ENCODE measurements at places on chromosomes 11 and 22.

DNA sequence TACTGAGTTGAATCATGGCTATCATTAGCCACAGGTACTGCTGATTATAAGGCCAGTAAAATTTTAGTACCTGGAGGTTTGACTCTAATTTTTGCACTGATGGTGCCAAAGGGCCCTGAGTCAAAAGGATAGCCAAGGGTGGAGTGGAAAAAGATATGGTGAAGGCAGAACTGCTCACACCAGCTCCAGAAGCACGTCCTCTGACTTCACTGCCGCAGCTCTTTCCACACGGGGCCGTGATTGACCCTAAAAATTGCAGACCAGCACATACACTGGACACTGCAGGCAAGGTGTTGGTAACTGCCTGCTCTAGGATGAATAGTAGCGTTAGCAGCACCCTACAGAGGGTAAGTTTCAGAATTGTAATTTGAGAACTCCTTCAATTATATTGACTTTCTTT, 25.4 kb upstream of the GRIK4 start:
- no peak for DNase-seq

- DNase-seq = no peak
Measured at GRCh38 chr22:40070701-40071100, 75.9 kb downstream of the FAM83F start.

- no peak for DNase-seq
Measured at GRCh38 chr11:75667831-75668450, 897 bp downstream of the MAP6 start.

- DNase-seq = no peak
Measured at GRCh38 chr11:80168796-80169195, 728.0 kb upstream of the TENM4 start.

DNA sequence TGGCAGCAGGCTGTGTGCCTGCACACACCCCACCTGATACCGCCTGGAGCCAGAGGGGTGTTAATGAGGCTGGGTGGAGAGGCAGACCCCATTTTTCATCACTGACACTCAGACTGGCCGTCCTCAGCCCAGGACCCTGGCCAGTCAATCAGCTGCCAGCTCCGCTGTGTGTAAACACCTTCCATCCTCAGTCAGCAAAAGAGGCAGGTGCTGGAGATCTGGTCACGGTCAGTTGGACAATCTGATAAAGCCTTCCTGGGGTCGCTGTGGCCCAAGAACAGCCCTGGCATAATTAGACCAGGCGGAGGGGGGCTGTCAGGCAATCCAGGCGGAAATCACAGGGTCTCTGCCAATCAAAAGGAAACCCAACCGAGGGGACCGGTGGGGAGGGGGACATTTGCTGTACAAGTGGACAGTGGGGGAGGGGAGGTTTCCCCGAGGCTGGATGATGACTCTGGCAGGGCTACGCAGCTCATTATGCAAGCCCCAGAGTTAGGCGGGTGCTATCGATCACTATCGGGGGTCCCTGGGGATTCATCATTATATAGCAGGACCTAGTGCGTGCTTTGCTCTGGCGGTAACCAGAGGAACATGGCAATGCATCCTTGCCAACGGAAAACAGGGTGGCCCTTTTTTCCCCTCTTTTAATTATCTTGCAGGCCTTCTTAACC, 72.9 kb downstream of the ABTB2 start:
- DNase-seq = no peak

GRCh38 chr11:102046841-102047240, 396 bp upstream of the CFAP300 start:
- DNase-seq = peak; percentile 73

DNA sequence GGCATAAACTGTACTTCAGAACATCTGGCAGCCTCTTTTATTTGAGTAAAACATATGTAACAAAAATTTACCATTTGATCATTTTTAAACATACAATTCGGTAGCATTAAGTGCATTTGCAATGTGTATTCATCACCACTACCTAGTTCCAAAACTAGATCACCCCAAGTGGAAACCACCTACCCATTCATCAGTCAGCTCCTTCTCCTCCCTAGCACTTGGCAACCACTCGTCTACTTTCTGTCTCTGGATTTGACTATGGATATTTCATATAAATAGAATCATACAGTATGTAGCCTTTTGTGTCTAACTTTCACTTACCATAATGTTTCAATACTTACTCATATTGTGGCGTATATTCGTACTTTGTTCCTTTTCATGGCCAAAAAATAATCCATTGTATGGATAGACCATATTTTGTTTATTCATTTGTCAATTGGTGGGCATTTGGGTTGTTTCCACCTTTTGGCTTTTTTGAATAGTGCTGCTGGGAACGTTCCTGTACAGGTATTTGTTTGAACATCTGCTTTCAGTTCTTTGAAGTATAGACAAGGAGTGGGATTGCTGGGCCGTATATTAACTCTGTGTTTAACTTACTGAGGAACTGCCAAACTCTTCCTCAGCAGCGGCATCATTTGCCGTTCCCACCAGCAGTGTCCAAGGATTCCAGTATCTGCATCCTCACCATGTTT, 27.2 kb upstream of the ADORA2A start:
- DNase-seq = no peak

DNA sequence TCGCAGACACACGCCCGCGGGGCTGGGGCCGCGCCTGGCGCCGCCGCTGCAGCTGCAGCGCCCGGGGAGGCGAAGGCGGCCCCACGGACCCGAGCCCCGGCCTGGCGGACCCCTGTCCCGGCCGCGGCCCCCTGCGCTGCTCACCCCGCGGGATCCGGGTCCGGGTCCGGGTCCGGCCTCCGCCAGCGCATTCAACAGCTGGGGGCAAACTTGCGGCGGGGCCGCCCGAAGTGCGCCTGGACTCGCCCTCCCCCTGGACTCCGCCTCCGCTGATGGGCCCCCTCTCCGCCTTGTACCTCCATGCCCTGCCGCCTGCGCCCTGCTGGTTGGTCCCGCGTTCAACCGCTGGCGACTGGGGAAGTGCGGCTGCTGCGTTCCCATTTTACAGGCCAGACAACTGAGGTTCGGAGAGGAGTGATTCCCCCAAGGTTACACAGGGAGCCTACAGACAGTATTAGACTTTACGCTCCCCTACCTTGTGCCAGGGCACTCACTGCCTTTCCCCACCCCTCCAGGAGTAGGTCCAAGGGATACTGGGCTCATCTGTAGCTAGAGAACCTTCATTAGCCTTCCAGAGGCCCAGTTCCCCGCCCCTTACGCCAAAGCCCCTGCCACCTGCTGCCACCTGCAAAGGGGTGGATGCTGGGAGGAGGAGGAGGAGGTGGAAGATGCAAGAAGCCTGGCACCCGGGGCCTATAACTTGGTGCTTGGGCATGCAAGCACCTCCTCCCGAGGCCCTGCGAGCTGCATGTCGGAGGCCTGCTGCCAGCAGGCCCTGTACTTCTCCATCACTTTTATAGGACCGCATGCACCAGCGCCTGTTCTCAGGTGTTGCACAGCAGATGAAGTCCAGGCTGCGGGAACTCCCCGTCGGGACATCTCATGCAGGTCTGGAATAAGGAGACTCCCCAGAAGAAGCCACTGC, 694 bp upstream of the ELFN2 start:
- no peak for DNase-seq

- no peak for DNase-seq
Measured at GRCh38 chr22:21811982-21812381, 55.5 kb downstream of the MAPK1 start.

DNA sequence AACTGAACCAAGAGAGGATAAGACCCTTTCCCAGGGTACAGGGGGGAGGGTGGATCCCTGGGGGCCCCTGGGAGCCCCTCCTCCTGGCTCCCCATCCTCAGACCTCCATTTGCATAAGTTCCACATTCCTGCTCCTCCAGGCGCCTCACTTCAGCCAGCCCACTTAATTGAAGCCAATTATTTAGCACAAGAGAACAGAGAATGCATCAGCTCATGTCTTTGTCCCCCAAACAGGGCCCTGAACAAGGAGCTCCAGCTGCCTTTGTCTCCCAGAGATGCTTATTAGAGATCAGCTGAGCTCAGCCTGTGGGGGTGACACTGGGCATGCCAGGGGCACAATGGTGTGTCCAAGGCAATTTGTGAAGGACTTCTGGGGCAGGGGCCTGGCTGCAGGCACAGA, 89.9 kb upstream of the PRDM11 start:
- no peak for DNase-seq

- no peak for DNase-seq
Measured at GRCh38 chr11:66842501-66842895, 743 bp upstream of the RCE1 start.

DNA sequence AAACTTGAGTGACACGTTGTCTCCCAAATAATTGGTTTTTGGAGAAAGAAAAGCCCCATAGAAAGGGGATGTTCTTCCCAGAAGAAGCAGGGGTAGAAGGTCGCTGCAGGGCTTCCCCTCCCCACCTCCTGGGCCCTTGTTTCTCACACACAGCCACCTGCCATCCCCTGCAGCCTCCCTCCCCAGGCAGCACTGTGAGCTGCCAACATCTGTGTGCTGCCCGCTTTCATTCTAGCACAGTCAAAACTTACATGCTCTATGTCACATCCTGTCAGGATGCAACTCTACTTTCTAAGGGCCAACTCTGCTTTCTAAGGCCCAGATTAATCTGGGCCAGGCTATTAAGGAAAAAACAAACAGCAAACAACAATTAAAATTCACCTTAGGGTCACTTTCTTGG, 309.4 kb upstream of the ZC3H12C start:
- no peak for DNase-seq

DNA sequence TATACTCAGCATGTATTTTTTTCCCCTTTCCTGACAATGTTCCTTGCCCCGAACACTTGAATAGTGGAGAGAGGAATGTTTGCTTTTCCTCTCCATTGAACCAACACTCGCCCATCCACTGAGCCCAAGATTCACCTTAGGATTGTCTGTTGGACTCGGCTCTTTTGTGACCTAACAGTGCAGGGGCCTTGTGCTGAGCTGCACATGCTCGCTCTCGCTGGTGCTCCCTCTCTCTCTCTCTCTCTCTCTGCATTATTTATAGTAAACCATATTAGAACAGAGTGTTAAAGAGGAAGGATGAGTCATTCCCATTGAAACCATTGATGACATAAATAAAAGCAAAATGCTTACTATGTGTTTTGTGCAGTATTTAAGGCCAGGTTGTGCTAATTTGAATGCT, 20.7 kb downstream of the ZBTB16 start:
- DNase-seq = peak; percentile 11

GRCh38 chr11:29282088-29282487, 734.7 kb downstream of the KCNA4 start:
- DNase-seq = no peak

DNA sequence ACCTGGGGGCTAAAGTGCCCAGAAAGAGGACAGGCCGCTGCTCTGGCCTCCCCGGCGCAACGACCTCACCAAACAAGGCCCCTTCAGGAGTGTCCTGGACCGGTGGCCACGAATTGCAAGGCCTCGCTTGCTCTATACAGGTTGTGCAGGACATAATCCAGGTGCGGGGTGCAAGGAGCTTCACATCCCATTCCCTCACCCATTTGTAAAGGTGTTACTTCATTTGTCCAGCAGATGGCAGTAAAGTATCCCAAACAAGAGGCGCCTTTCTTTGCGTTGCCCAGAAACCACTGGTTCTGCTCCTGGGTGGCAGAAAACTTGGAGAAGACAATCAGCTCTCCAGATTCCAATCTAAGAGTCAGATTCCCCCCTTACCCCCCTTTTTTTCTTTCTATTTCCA, 35.9 kb upstream of the PRDM11 start:
- peak; percentile 39 for DNase-seq

DNA sequence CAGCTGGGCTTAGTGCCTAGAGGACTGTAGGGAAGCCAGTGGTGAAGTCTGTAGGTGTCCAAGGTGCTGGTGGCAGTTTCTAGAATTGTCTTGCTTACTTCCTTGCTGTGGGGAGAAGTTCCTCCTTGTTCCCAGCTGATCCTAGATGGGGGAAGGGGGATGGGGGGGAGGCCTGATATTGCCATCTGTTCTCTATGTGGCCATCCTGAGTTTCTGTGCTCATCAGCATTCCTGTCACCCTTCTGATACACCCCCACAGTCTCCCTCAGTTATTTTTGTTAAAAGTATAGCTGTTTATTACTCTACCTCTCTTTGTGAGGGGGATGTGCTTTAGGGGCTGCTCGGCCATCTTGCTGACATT, 36.5 kb downstream of the MADD start:
- DNase-seq = no peak

GRCh38 chr11:113796663-113797259, 17.2 kb downstream of the CLDN25 start:
- peak; percentile 12 for DNase-seq

DNA sequence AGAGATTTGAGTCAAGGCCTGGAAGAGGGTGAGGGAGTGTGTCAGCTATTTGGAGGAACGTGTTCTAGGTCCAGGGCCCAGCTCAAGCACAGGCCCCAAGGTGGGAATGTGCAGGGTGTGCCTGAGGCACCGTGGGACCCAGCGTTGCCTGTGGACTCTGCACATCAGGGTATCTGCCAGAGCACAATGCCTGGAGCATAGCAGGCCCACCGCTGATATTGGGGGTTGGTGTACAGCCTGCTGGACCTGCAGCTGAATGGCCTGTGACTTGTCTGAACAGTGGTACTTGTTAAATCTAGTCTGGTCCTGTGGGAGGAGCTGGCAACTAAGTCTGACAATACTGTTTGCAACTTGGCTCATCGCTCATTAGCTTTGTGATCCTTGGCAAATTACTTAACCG, 131.7 kb downstream of the GRIK4 start:
- DNase-seq = no peak

- no peak for DNase-seq
Measured at GRCh38 chr11:4161305-4161704, 66.7 kb downstream of the RRM1 start.

DNA sequence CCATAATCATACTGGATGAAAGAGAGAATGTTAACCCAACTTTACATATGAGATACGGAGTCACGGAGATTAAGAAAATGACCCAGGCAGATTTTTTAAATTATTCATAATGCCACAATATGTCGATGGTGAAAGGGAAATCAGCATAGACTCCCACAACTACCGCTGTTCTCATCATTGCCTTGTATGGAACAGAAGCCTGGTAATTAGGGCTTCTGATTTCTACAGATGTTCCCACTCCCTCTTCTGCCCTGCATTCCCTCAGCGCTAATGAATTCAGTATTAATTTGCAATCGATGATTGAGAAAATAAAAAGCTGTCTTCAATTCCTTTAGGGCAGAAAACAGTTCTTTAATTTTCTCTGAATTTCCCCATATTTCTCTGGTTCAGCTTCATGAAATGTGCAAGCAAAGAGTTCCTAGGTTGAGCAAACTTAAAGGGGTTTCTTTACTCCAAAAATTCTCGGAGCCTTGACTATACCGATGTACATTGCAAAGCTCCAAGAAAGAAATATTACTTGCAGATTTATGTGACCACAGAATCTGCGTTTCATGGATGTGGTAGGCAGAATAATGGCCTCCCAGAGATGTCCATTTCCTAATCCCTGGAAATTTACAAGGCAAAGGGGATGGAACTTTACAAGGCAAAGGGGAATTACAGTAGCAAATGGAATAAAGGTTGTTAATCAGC, 134.9 kb upstream of the ZC3H12C start:
- DNase-seq = no peak

- no peak for DNase-seq
Measured at GRCh38 chr22:46734830-46735453, 3.1 kb downstream of the CERK start.

All from skin of body (tissue), 3 donors.